Stimulated activated CD4-positive, alpha-beta T cell treated with anti-CD3 and anti-CD28 coated beads, Interleukin-15, amount 100 ng/mL, for 24 hours (primary cell): ENCODE measurements at places on chromosomes 16 and 17.
A peak's percentile ranks its signal among the peaks of the same experiment; 100 is the strongest.

GRCh38 chr16:72291121-72291520 is 119.2 kb upstream of the PMFBP1 start:
- no peak for DNase-seq

DNA sequence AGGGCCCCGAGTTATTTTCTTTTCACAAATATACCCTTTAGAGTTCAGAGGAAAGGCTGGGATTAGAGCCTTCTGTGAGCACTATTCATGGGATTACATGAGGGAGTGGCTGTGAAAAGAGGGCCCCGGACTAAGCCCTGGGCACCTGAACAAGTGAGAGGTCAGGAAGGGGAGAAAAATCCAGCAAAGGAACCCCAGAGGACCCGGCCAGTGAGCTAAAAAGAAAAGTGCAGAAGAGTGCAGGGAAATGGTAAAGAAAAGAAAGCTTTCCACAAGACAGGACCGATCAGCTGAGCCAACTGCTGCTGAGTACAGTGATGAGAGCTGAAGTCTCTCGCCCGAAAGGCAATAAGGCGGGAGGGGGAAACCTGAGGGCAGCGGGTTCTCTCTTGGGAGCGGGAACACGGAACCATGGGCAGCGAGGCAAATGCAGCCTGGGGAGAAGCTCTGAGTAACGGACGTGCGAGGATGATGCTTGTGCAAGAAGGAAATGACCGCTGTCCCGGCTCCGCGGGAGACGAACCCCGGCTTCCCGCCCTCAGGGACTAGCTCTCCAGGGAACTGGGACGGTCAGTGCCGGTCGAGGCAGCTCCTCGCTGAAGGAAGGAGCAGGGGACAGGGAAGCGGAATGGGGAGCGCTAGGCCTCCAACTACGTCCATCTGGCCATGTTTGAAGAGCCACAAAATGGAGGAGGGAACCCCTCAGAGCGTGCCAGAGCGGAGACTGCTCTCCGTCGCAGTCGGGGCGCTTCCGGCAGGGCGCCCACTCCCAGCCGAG is 665 bp upstream of the ALDH3A2 start:
- peak; percentile 49 for DNase-seq

GRCh38 chr16:2664574-2664982 is 17.7 kb upstream of the KCTD5 start:
- no peak for DNase-seq

DNA sequence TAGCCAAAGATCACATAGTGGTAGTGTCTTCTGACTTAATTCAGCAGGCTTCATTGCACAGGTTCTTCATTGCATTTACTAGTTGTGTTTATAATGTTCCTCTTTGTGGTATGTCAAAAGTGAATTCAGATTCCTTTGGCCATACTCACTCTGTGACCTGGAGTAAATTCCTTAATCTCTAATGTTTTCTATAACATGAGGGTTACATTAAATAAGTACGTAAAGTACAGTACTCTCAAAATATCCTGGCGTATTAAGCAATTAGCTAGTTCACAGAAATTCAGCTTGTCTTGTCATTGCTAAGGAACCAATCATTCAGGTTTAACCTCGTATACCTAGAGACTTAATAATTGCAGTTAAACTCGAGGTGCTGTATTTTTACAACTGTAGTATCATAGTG is 4.2 kb downstream of the RPS6KB1 start:
- DNase-seq: no peak

- no peak for DNase-seq
These were observed 362.5 kb downstream of the SEC14L1 start for GRCh38 chr17:77503293-77503655.

GRCh38 chr16:30921748-30922419 is 1.5 kb upstream of the FBXL19 start:
- DNase-seq: peak; percentile 92

DNA sequence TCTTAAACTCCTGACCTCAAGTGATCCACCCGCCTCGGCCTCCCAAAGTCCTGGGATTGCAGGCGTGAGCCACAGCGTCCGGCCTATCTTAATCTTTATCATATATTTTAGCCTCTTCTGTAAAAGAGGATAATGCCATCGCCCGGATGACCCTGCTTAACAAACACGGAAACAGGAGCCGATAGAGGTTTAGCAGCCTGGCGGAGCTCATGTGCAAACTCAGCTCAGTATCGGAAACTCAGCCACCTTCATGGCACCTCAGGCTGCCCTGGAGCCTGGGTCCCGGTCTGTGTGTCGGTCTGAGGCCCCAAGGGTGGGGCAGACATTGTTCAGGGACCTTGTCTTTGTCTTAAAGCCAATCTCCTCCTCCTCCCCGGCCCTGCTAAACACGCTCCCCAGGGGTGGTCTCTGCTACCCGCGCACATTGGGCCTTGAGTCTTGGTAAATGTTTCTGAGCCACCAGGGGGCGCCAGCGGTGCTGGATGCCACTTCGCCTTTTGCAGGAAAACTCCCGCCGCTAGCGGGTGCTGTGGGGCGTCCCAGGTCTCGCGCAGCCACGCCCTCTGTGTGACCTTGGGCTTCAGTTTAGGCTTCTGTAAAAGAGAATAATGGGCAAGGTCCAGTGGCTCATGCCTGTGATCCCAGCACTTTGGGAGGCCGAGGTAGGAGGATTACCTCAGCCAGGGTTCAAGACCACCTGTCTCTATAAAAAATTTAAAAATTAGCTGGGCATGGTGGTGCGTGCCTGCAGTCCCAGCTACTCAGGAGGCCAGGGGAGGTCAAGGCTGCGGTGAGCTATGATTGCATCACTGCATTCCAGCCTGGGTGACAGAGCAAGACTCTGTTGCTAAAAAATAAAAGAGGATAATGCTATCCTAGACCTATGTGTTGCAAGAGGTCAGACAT is 2.7 kb downstream of the CETP start:
- DNase-seq: peak; percentile 97

DNA sequence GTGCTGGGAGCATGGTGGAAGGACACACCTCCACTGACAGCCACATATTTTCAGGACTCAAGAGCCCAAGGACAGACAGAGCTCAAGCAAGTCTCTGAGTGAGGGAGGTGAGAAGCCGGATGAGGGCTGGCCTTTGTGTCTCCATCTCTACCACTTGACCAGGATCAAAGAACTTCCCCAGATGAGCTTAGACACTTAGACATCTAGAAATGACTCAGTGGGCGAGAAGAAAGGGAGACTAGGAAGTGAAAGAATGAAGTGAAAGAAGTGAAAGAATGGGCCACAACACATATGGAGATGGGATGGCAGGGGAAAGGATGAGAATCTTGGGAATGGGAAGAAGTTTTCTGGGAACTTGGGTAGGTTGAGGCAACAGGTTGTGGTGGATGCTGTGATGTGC is 274.9 kb upstream of the CCL2 start:
- no peak for DNase-seq

DNA sequence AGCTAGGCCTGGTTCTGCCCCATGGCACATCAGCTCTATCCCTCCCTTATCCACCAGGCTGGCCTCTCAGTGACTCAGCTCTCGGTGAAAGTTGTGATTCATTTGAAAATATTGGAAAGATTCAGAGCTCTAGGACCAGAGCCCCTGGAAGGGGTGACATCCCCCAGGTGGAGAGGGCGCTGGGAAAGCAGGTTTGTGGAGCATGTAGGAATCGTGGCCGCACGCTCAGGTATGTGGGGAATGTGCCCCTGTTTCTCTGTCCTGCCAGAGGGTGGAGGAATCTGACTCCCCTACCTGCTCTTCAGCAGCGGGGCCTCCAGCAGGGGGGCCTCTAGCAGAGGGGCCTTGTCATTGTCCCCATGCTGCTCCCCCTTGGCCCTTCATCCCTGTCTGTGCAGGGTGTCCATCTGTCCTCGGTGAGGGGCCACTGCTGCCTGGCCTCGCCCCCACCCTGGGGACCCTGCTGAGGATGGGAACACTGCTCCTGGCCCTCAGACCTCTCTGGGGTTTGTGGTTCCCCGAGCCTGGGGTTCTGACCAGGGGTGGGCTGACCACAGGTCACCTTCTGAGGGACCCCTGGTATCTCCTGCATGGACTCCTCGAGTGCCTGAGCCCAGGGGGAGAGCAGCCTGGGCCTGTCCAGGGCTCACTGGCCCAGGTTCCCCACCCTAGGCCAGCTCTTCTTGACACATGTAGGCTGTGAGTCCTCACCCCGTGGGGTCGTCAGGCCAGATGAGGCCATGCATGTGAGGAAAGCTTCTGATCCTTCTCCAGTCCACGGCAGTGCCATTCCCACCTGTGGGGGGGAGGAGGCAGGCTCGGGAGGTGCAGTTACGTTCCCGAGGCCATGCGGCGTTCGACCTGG is 47.5 kb downstream of the NT5M start:
- no peak for DNase-seq

- DNase-seq: peak; percentile 35
These were observed 8.2 kb downstream of the PLCD3 start for GRCh38 chr17:45123930-45124796.

DNA sequence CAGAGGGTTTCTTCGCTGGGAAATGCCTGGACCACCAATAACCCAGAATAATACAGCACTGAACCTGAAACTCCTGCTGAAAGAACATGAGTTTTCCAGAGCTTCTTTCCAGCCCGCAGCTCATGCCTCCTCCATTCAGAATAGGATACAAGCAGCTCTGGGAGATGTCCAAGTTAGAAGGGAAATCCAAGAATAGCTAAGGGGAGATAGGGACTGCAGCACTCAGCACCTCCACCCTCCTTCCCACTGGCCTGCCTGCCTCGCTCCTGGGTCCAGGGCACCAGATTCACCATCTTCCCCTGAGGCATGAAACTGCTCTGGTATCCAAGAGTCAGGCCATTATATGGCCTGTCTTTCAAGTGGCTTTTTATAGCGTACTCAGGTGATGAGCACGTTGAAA is 4.1 kb downstream of the KRT31 start:
- no peak for DNase-seq

DNA sequence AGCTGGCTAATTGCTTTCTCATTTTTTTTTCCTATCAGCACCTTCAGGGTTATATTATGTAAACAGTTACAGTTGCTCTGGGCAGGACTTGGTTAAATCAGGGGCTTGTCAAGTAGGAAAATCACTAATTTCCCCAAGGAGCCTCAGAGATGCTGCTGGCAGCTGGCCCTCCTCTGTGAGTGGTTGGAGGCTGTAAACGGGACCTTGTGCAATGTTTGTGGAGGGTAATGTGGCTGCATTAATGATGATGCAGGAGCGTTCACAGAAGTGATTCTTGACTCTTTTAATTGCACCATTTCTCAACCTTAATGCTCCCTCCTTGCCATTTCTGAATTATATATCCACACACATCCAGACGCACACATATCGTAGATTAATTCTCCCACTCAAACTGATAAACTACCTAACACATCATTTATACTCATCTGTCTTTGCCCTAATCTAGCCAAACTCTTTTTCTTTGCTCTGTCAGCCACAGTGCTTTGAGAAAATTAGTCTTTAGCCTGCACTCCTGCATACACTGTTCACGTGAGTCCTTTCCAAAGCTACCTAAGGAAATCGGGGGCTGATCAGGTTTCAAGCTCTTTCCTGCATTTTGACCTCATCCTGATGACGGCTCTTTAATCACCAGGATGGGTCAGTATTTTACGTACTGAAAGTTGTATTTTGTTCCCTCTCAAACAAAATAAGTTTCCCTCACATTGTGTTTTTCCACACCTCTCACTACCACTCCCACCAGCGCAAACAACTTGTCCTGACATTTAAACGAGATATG is 154.4 kb upstream of the PIRT start:
- DNase-seq: no peak

GRCh38 chr17:12386225-12386624 is 279.5 kb upstream of the MYOCD start:
- DNase-seq: no peak

DNA sequence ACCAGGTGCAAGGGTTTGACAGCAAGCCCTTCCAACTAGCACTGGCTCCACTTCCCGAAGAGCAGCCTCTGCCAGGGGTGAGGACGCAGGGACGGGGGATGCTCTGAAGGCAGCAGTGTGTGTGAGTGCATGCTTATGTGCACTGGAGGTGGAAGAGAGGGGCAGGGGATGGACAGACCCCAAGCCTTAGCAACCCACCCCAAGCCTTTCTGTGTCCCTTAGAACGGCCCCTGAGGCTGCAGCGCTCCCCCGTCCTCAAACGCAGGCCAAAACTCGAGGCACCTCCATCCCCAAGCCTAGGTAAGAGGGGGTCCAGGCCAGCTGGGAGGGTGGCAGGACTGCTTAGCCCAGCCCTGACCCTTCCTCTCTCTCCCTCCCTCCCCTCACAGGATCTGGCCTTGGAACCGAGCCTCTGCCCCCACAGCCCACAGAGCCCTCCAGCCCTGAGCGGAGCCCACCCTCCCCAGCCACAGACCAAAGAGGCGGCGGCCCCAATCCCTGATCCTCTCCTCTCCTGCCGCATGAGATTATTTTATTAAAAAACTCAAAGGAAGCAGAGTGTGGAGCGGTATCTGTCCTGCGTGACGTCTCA is 2.9 kb downstream of the ACD start:
- no peak for DNase-seq

GRCh38 chr16:69796285-69797118 is 34.4 kb downstream of the WWP2 start:
- DNase-seq: peak; percentile 12

DNA sequence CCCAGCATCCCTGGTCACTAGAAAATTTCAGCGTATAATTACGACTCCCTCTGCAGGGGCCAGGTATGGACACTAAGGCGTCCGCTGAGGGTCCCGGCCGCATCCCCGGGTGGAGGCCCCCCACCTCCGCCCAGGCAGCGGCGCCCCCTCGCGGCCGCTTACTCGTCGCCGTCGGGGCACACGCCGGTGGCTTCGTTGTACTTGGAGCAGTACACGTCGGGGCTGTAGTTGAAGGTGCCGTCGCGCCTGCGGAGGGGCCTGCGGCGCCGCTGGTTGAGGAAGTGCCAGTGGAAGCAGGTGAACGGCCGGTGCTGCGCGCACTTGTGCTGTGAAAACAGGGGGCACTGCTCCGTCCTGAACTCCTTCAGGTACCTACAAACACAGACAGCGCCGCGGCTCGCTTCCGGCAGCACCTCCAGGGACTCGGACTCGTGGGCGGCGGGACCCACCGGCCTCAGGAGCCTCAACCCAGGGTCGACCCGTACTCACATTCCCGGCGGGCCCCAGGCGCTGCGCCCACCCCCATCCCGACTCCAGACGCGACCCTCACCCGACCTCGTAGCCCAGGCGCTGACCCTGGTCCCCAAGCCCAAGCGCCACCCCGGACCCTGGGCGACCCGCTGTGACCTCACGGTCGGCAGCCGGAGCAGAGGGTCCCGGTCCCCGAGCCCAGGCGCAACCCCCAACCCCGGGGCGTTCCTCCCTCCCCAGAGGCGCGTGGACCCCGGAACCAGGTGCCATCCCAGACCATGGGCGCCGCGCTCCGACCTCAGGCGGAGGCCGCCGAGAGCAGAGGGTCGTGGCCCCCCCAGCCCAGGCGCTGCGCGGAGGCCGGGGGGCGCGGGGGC is 596 bp downstream of the UNKL start:
- DNase-seq: peak; percentile 74

- DNase-seq: peak; percentile 31
These were observed 24.3 kb upstream of the RFFL start for GRCh38 chr17:35087731-35088355.
